ENCODE measurements at places on chromosomes 5 and 9. TPM values are rescaled to one million over a fixed set of nuclear protein-coding genes. Genes with fewer than 3 reads are reported as not detected.

STARD4 gene
- total RNA-seq, result 87.8 TPM

ENTREP1 gene
- 5.0 TPM for total RNA-seq

IL13 gene
- total RNA-seq, result not detected

PPP1R26 gene
- total RNA-seq, result 11.8 TPM

CTNNAL1 gene
- total RNA-seq, result 72.0 TPM

PPP3R2 gene
- total RNA-seq, result not detected

PCDHGA6 gene
- 2.9 TPM for total RNA-seq

WDR31 gene
- total RNA-seq, result 0.62 TPM

GFI1B gene
- not detected for total RNA-seq

PCDHGA3 gene
- 1.2 TPM for total RNA-seq

ADRB2 gene
- 0.86 TPM for total RNA-seq

FSTL4 gene
- 0.07 TPM for total RNA-seq

ZNF879 gene
- total RNA-seq, result 3.7 TPM

AKNA gene
- 19.9 TPM for total RNA-seq

ABLIM3 gene
- 42.1 TPM for total RNA-seq

CRB2 gene
- not detected for total RNA-seq

ZNF367 gene
- total RNA-seq, result 10.0 TPM

GPR150 gene
- 0.31 TPM for total RNA-seq

JMY gene
- total RNA-seq, result 6.5 TPM

C5orf58 gene
- not detected for total RNA-seq

ERBIN gene
- total RNA-seq, result 60.1 TPM

PCDHGA9 gene
- 3.9 TPM for total RNA-seq

FSD1L gene
- total RNA-seq, result 7.5 TPM

LIX1 gene
- not detected for total RNA-seq

CFAP157 gene
- not detected for total RNA-seq

SPINK5 gene
- total RNA-seq, result 0.91 TPM

CCDC180 gene
- 4.5 TPM for total RNA-seq

LCN6 gene
- total RNA-seq, result not detected

IFNA2 gene
- total RNA-seq, result not detected

TSSK1B gene
- not detected for total RNA-seq

TRIM32 gene
- total RNA-seq, result 18.2 TPM

NKD2 gene
- not detected for total RNA-seq

SLCO6A1 gene
- not detected for total RNA-seq

GRXCR2 gene
- total RNA-seq, result not detected

NSMF gene
- 45.4 TPM for total RNA-seq

SIT1 gene
- not detected for total RNA-seq

HK3 gene
- total RNA-seq, result not detected
